ENCODE measurements at places on chromosomes 3 and 15. TPM values are rescaled to one million over a fixed set of nuclear protein-coding genes. Genes with fewer than 3 reads are reported as not detected.

- DNase-seq, result no peak
- no peaks in the 10 kb centered on the region for H3K36me3 ChIP-seq
- H3K27ac ChIP-seq, result no peak overlapping the region
- H3K27me3 ChIP-seq, result no peaks in the 10 kb centered on the region
- H3K4me1 ChIP-seq, result no peaks in the 10 kb centered on the region
Observed at GRCh38 chr3:36297195-36297594, 83.1 kb upstream of the STAC start.

Gene ADCY5
- 10.2 TPM for total RNA-seq

GRCh38 chr3:69906351-69906966 lies 93.1 kb upstream of the SAMMSON start:
- no peak overlapping the region for H3K4me3 ChIP-seq
- H3K4me1 ChIP-seq, result no peaks in the 10 kb centered on the region
- no peak overlapping the region for H3K27ac ChIP-seq

Gene CATSPER2
- total RNA-seq, result 4.4 TPM

- no peak overlapping the region for H3K4me3 ChIP-seq
- no peaks in the 10 kb centered on the region for H3K36me3 ChIP-seq
- no peak overlapping the region for H3K27ac ChIP-seq
- H3K27me3 ChIP-seq, result no peaks in the 10 kb centered on the region
- peaks cover 11% of the 10 kb centered on the region for H3K4me1 ChIP-seq
Observed at GRCh38 chr3:197518881-197519421, 36.8 kb downstream of the BDH1 start.

Measured in GM23338 (cell line).